WTC11 (cell line): ENCODE measurements at places on chromosomes 7 and 10. TPM values are rescaled to one million over a fixed set of nuclear protein-coding genes. Genes with fewer than 3 reads are reported as not detected.

DNA sequence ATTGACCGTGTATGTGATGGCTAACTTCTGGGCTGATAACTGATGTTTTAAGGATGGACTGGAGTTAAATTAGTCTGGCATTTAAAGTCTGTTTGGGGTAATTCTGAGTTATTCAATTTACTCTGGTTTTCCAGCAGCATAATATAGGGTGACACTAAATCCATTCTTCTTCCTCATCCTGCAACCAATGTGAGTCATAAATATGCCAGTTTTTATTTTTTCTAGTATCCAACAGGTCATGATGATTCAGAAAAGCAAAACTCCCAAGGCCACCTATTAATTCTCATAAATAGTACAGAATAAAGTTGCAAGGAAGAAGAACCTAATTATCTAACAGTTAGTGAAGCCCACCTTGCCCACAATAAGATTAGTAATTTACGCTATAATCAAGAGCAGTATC is 7.5 kb upstream of the EPHB6 start:
- H3K4me1 ChIP-seq, result peaks cover 5% of the 10 kb centered on the region; the same call in 1 of the 2 replicates
- no peaks in the 10 kb centered on the region for H3K36me3 ChIP-seq
- no peaks in the 10 kb centered on the region; the same call in none of the 2 replicates for H3K27me3 ChIP-seq
- no peak overlapping the region for H3K4me3 ChIP-seq
- no peak for DNase-seq

DNA sequence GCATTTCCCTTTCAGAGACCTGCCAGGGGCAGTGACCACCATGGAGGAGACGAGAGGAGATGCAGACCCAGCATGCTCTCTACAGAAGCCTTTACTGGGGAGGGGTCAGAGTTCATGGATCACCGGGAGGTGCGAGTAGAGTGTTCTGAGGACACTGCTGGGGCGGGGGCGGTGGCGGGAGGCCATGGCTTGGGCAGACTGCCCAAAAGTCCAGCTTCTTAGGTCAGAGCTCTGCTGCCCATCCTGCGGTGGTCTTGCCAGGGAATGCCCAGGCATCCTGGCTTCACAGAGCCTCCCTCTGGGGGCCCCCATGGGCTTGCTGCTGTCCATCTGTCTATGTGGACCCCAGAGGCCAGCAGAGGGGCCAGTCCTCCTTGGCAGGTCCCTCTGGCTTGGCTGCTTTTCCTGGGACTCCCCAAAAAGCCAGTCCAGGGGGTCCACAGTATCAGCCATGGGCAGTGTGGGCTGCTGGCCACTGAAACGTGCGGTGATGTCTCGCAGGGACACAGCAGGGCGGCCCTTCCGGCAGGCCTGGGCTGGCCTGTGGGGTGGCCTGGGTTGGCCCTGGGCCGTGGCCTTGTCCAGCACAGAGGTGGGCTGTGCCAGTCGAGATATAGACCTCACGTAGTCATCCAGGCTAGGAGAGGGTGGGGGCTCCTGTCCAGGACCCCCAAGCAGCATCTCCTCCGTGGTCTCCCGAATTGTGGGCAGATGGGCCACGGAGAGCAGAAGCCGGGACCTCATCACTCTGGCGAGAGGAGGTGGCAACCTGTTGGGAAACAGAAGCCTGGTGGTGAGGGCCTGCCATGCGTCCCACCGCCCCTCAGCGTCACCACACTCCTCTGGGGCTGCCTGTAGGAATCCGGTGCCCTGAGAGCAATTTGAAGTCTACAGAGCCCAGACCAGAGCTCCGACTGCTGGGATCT is 1.1 kb downstream of the DEPP1 start:
- peaks cover 67% of the 10 kb centered on the region for H3K4me1 ChIP-seq
- H3K36me3 ChIP-seq, result no peaks in the 10 kb centered on the region
- peaks cover 12% of the 10 kb centered on the region for H3K27me3 ChIP-seq
- no peak overlapping the region for H3K4me3 ChIP-seq

DNA sequence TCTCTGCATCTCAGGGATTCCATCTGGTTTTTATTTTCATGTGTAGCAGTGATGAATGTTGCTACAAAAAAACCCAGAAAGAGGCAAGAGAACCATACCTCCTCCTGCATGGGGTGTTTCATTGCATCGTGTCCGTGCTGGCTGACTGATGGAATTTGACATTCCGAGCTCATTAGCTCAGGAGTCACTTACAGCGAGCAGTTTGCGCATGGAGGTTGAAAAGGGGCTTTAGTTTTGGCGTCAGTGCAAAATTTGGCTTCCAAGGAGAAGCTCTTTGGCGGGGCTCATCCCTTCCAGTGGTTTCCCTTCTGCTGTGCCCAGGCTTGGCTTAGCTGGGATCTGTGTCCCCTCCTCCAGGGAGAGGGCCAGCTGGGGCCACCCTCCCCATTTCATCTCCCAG is 25.8 kb downstream of the EMX2 start:
- H3K4me1 ChIP-seq, result peaks cover 15% of the 10 kb centered on the region
- H3K4me3 ChIP-seq, result no peak overlapping the region
- no peak overlapping the region for H3K27ac ChIP-seq
- DNase-seq, result no peak
- no peaks in the 10 kb centered on the region; the same call in none of the 2 replicates for H3K27me3 ChIP-seq
- H3K36me3 ChIP-seq, result no peaks in the 10 kb centered on the region

GRCh38 chr10:70683601-70683934 is 11.3 kb downstream of the ADAMTS14 start:
- no peaks in the 10 kb centered on the region for H3K27me3 ChIP-seq
- H3K4me3 ChIP-seq, result no peak overlapping the region
- 0 out of 2 replicates have a peak, but pooled peaks cover 6% of the 10 kb centered on the region for H3K36me3 ChIP-seq
- H3K4me1 ChIP-seq, result peaks cover 16% of the 10 kb centered on the region
- no peak for DNase-seq

DNA sequence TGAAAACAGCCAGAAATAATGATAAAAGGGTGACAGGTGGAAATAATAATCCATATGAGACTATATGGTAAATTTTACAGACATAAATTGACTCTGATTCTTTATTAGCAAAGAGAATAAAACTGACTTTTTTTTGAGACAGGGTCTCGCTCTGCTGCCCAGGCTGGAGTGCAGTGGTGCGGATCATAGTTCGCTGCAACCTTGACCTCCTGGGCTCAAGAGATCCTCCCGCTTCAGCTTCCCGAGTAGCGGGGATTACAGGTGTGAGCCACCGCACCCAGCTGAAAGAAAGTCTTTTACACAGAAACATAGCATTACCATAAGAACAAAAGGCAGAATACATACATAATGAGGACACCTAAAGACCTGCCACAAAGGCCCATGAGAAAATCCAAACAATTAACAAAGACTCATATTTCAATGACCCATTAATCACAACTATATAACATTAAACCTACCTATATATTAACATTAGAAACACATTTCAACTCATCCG is 51.5 kb upstream of the DIP2C start:
- DNase-seq, result no peak
- peaks cover 3% of the 10 kb centered on the region for H3K27me3 ChIP-seq
- no peak overlapping the region for H3K4me3 ChIP-seq
- H3K4me1 ChIP-seq, result peaks cover 12% of the 10 kb centered on the region
- H3K36me3 ChIP-seq, result peaks cover 11% of the 10 kb centered on the region
- peak overlapping the region; percentile 54; the same call in 1 of the 2 replicates for H3K27ac ChIP-seq

DNA sequence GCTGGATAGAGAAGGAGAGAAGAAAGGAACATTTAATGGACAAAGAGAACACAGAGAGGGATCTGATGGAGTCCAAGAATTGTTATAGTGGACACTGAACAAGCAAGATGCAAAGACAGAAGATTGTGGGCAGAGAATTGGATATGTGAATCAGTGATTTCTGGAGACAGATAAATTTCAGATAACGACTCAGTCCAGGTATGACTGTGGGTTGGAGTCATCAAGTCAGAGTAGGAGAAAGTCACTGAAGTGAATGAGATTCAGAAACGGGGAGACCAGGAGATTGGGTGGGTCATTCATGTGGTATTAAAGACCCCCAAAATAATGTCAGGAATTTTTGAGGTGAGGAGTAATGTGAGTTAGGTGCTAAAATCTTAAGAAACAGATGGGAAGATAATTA is 23.0 kb downstream of the ASB4 start:
- no peak for DNase-seq
- no peaks in the 10 kb centered on the region for H3K36me3 ChIP-seq
- no peaks in the 10 kb centered on the region for H3K27me3 ChIP-seq
- peaks cover 15% of the 10 kb centered on the region for H3K4me1 ChIP-seq
- H3K27ac ChIP-seq, result no peak overlapping the region

- no peaks in the 10 kb centered on the region for H3K36me3 ChIP-seq
- H3K4me3 ChIP-seq, result no peak overlapping the region
- DNase-seq, result no peak
- H3K4me1 ChIP-seq, result peaks cover 72% of the 10 kb centered on the region
Measured at GRCh38 chr10:14588084-14588937, 186.4 kb downstream of the FAM107B start.

DNA sequence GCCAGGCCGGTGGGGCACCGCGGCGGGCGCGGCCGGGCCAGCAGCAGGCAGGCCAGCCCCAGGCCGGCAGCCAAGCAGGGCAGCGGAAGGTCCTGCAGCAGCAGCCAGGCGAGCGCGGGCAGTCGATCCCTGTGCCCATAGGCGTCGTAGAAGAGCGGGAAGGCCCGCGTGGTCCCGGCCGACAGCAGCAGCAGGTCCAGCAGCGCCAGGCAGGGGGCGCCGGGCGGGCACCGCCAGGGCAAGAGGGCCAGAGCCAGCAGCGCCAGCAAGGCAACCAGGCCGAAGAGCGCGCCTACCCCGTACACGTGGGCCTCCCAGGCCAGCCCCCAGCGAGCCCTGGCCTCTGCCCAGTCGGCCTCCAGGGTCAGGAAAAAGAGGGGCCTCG is 8.4 kb upstream of the RBM28 start:
- peaks cover 84% of the 10 kb centered on the region for H3K27me3 ChIP-seq
- H3K36me3 ChIP-seq, result no peaks in the 10 kb centered on the region
- H3K27ac ChIP-seq, result no peak overlapping the region
- peaks cover 6% of the 10 kb centered on the region for H3K4me1 ChIP-seq

GRCh38 chr7:69338144-69338543 is 260.1 kb upstream of the AUTS2 start:
- DNase-seq, result no peak
- peaks cover 8% of the 10 kb centered on the region for H3K27me3 ChIP-seq
- H3K4me1 ChIP-seq, result 0 out of 2 replicates have a peak, but pooled peaks cover 3% of the 10 kb centered on the region

LDB3 gene
- total RNA-seq, result 0.42 to 0.96 TPM (median 0.46 TPM) in 3 replicates

ACBD7 gene
- total RNA-seq, result 10.0 to 13.9 TPM (median 12.5 TPM) in 3 replicates

SUN3 gene
- not detected in 3 replicates for total RNA-seq

LRIT1 gene
- not detected in 3 replicates for total RNA-seq
